ENCODE measurements at places on chromosomes 13 and 19.

DNA sequence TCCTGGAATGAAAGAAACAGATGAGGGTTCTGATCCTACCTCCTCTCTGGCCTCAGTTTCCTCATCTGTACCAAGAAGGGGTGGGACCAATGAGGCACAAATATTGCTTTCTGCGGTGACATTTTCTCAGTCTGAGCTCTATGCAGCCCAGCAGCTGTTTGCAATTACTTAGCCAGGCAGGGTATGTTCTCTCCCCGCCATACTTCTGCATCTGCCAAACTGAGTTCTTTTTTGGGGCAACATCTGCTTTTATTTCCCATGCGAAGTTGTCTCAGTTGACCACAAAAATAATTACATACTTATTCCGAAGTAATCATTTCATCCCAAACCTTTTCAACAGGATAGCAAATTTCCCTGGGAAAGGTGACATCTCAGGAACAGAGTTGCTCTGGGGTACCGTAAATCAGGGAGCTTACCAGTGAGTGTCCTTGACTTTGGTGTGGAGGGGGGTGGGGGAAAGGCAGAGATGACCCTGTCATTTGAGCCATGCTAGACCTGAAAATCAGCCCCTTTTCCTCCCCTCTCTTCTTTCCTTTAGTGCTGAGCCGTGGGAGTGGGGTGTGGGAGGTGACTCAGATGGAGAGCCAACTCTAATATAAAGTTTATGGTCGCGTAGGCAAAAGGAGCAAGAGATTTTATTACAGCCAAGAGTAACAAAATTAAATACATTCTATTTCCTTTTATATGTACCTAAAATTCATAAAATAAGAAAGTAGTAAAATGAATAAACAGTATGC, 165.7 kb upstream of the KL start:
- peaks cover 7% of the 10 kb centered on the region for H3K27me3 ChIP-seq
- DNase-seq = no peak
- H3K4me3 ChIP-seq = no peak overlapping the region
- no peak overlapping the region for H3K27ac ChIP-seq
- H3K4me1 ChIP-seq = no peaks in the 10 kb centered on the region

DNA sequence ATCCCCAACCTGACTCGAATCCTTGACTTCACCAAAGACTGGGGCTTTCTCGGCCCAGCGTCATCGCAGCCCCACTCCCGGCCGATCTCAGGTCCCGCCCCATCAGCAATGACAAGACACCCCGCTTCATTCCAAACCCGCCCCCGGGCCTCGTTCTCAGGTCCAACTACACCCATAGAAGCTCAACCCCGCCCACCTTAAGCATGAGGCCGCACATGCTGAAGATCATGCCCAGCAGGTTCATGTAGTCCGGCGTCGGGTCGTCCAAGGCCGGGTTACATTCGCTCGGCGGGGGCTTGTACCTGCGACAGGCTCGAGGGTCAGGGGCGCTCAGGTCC, 2.3 kb downstream of the WDR83 start:
- peaks cover 49% of the 10 kb centered on the region for H3K4me1 ChIP-seq
- peak overlapping the region; percentile 98 for H3K27ac ChIP-seq
- no peaks in the 10 kb centered on the region for H3K27me3 ChIP-seq
- peaks cover 31% of the 10 kb centered on the region for H3K36me3 ChIP-seq
- peak; percentile 66 for DNase-seq
- H3K4me3 ChIP-seq = peak overlapping the region; percentile 96

GRCh38 chr19:39154629-39155100, 29.1 kb downstream of the PAK4 start:
- peaks cover 49% of the 10 kb centered on the region for H3K4me1 ChIP-seq
- H3K36me3 ChIP-seq = peaks cover 4% of the 10 kb centered on the region
- peak overlapping the region; percentile 36 for H3K27ac ChIP-seq
- H3K27me3 ChIP-seq = no peaks in the 10 kb centered on the region
- no peak overlapping the region for H3K4me3 ChIP-seq
- DNase-seq = no peak

- H3K27me3 ChIP-seq = no peaks in the 10 kb centered on the region
- no peak for DNase-seq
- peaks cover 29% of the 10 kb centered on the region for H3K4me1 ChIP-seq
- H3K36me3 ChIP-seq = peaks cover 15% of the 10 kb centered on the region
- H3K27ac ChIP-seq = no peak overlapping the region
Measured at GRCh38 chr19:47503826-47504150, 11.1 kb downstream of the NAPA start.

DNA sequence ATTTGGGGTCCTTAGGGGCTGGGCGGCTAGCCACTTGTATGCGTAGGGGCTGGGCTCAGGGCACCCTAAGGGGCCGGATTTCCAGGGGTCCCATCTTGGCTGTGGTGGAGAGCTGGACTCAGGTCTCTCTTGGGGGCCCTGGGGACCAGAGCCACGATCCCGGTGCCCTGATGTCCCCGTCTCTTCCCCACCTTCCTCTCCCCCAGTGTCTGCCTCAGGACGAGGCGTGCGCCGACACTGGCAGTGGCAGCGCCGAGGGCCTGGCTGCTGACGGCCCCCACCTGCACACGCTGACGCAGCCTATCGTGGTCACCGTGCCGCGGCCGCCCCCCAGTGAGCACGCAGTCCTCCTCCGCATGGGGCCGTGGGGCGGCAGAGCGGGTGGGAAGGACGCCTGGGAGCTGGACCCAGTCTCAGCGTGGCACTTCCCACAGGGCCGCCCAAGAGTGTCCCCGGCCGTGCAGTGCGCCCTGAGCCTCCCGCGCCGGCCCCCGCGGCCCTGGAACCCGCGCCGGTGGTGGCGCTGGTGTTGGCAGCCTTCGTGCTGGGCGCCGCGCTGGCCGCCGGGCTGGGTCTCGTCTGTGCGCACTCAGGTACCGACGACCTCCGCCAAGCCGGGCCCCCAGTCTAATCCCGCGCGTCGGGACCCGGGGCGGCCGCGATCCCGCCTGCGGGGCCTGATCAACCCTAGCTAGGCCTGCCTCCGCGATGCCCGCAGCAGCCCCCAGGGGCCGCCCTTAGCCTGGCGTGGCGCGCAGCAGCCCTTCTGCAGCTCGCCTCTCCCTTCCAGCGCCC, 2.7 kb upstream of the SNAPC2 start:
- H3K4me3 ChIP-seq = peak overlapping the region; percentile 65
- no peak overlapping the region for H3K27ac ChIP-seq
- peak; percentile 40 for DNase-seq
- peaks cover 26% of the 10 kb centered on the region for H3K36me3 ChIP-seq

- peaks cover 5% of the 10 kb centered on the region for H3K36me3 ChIP-seq
- DNase-seq = no peak
- H3K4me3 ChIP-seq = no peak within 1 kb of the TSS
- no peak within 1 kb of the TSS for H3K27ac ChIP-seq
- H3K4me1 ChIP-seq = no peaks in the 10 kb centered on the region
Measured at GRCh38 chr19:54947381-54947780, at the start of gene NLRP7. TSS of gene NLRP7 (minus strand) at chr19:54947530.

DNA sequence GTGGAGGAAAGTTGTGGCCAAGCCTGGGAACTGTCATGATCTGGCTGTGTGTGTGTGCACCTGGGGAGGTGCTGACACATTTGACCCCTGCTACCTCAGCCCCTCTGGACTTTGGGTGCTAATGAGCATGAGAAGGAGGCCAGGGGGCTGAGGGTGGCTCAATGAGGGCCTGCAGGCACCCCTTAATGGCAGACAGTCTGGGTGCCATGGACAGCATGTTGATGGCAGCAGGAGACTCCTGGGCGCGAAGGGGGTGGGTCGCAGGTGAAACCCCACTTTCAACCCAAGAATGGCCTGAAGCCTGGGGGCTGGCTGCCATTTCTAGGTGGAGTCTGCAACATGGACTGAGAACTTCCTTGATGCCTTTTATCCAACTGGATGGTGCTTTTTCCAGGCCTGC, 216.4 kb upstream of the TRPC4 start:
- H3K36me3 ChIP-seq = no peaks in the 10 kb centered on the region
- no peak for DNase-seq
- no peak overlapping the region for H3K27ac ChIP-seq
- no peak overlapping the region for H3K4me3 ChIP-seq
- H3K27me3 ChIP-seq = no peaks in the 10 kb centered on the region

DNA sequence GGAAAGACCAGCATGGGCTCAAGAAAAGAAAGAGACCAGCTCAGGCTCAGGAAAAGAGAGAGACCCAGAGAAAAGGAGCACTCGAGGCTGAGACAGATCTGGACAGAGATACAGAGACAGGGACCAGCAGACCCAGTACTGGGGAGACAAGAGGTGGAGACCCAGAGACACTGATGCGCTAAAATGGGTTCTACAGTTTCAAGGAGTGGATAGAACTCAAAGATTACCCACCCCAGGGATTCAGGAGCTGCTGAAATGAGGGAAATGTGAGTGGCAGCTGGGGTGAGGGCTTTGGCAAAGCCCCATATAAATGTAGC, 609 bp upstream of the ZSCAN18 start:
- peaks cover 8% of the 10 kb centered on the region for H3K4me1 ChIP-seq
- H3K27ac ChIP-seq = peak overlapping the region; percentile 100
- no peak for DNase-seq
- peak overlapping the region; percentile 84 for H3K4me3 ChIP-seq
- H3K36me3 ChIP-seq = peaks cover 24% of the 10 kb centered on the region

DNA sequence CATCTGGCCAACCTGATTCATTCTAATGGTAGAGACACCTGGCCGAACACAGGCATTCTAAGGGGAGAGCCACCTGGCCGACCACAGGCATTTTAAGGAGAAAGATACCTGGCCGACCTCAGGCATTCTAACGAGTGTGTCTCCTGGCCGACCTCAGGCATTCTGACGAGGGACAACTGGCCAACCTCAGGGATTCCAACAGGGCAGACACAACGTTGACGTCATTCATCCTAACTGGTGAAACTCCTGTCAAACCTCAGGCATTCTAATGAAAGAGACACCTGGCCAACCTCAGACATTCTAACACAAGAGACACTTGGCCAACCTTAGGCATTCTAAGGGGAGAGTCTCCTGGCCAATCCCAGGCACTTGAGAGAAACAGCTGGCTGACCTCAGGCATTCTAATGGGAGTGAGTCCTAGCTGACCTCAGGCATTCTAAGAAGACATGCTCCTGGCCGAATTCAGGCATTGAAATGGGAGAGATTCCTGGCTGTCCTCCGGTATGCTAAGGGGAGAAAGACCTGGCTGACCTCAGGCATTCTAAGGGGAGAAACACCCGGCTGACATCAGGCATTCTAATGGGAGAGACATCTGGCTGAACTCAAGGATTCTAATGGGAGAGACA, 1352.5 kb downstream of the UQCRFS1 start:
- no peak overlapping the region for H3K4me3 ChIP-seq
- DNase-seq = no peak
- H3K4me1 ChIP-seq = no peaks in the 10 kb centered on the region
- no peaks in the 10 kb centered on the region for H3K36me3 ChIP-seq
- H3K27me3 ChIP-seq = no peaks in the 10 kb centered on the region
- no peak overlapping the region for H3K27ac ChIP-seq
